Activated naive CD4-positive, alpha-beta T cell (primary cell): ENCODE measurements at places on chromosomes 2 and 18.

GRCh38 chr2:164692114-164692513, 70.8 kb upstream of the GRB14 start:
- DNase-seq = no peak

DNA sequence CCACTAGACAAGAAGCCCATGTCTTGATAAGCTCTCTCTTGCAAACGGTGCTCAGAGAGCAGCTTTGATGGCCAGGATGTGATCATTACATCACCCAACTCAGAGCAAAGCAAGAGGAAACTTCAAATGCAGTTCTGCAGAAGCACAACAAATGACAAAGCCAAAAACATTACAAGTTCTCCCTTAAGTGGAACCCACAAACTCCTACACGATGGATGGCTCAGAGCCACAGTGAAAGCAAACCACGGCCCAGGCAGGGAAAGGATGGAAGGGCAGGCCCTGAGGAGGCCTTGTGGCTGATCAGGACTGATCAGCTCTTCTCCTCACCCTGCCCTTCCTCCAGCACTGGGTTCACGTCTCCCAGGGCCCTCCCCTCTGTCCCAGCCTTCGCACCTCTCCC, 326.4 kb downstream of the EIPR1 start:
- DNase-seq = no peak

- DNase-seq = no peak
These were observed 343.6 kb upstream of the SYT4 start for GRCh38 chr18:43620936-43621335.

- no peak for DNase-seq
These were observed 23.7 kb upstream of the SPRED2 start for GRCh38 chr2:65456064-65456463.

DNA sequence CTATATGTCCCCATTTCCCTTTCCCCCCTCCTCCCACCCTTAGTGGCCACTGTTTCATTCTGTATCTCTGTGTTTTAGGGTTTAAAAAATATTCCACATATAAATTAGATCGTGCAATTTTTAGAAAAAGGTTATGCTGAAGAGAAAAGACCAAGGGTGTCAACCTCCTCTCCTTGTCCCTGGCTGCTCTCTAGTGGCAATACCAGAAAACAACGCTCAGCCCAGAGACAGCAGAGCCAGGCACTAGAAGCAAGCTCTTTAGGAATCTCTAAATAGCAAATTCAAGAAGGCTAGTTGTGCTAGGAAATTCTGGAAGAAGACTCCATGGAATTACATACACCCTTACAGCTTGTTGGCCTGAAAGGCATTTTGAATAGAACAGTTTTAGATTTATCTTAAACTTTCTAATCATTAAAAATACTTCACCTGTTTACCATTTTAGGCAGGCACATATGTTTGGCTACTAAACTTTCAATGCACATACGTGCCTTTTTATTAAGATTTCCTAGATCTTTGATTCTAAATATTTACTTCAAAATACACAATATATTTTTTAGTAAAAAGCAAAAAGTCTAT, 35.1 kb upstream of the RASGRP3 start:
- no peak for DNase-seq

GRCh38 chr18:47635416-47635815, 295.0 kb downstream of the SMAD2 start:
- no peak for DNase-seq

- no peak for DNase-seq
These were observed 2.7 kb downstream of the PPP1CB start for GRCh38 chr2:28754321-28754720.

GRCh38 chr2:177271981-177272666, 7.6 kb upstream of the NFE2L2 start:
- DNase-seq = no peak
